ENCODE measurements at places on chromosomes 6 and 20. TPM values are rescaled to one million over a fixed set of nuclear protein-coding genes. Genes with fewer than 3 reads are reported as not detected.

The MAFB gene
- 55.0 TPM for total RNA-seq

The NHLRC1 gene
- 1.6 TPM for total RNA-seq

DNA sequence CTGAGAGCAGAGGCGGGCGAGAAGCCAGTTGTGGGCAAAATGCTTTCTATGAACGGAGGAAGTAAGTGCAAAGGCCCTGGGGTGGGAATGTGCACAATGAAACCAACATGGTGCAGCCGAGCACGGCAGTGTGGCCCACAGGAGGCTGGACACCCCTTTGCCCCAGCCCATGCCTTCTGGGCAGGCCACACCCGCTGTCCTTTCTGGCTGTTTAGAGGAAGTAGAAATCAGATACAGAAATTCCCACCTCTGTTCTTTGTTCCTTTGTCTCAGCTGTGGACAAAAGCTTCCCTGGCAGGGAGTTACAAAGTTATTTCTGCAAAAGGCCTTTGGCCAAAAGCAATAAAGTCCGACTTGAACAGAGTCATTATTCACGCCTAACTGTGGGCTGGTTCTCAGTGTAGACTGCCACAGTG lies 11.9 kb downstream of the SULF2 start:
- H3K36me3 ChIP-seq, result no peaks in the 10 kb centered on the region
- H3K4me1 ChIP-seq, result no peaks in the 10 kb centered on the region
- no peak overlapping the region for H3K27ac ChIP-seq
- H3K27me3 ChIP-seq, result no peaks in the 10 kb centered on the region
- no peak overlapping the region for H3K4me3 ChIP-seq

- peaks cover 3% of the 10 kb centered on the region for H3K36me3 ChIP-seq
- H3K27ac ChIP-seq, result no peak overlapping the region
- DNase-seq, result no peak
- H3K4me3 ChIP-seq, result no peak overlapping the region
Measured at GRCh38 chr20:58237318-58238132, 9.1 kb upstream of the ANKRD60 start.

GRCh38 chr6:33411632-33412005 lies 805 bp downstream of the PHF1 start:
- peak overlapping the region; percentile 79 for H3K4me3 ChIP-seq
- no peaks in the 10 kb centered on the region for H3K27me3 ChIP-seq
- H3K27ac ChIP-seq, result peak overlapping the region; percentile 81
- DNase-seq, result no peak
- H3K4me1 ChIP-seq, result no peaks in the 10 kb centered on the region

GRCh38 chr6:32191696-32192607 lies 491 bp downstream of the GPSM3 start:
- H3K36me3 ChIP-seq, result no peaks in the 10 kb centered on the region
- no peak overlapping the region for H3K27ac ChIP-seq
- H3K4me1 ChIP-seq, result no peaks in the 10 kb centered on the region
- DNase-seq, result no peak

GRCh38 chr20:2152317-2152716 lies 50.7 kb downstream of the STK35 start:
- DNase-seq, result no peak
- no peaks in the 10 kb centered on the region for H3K4me1 ChIP-seq
- H3K36me3 ChIP-seq, result no peaks in the 10 kb centered on the region
- H3K4me3 ChIP-seq, result no peak overlapping the region
- H3K27ac ChIP-seq, result no peak overlapping the region
- H3K27me3 ChIP-seq, result no peaks in the 10 kb centered on the region

DNA sequence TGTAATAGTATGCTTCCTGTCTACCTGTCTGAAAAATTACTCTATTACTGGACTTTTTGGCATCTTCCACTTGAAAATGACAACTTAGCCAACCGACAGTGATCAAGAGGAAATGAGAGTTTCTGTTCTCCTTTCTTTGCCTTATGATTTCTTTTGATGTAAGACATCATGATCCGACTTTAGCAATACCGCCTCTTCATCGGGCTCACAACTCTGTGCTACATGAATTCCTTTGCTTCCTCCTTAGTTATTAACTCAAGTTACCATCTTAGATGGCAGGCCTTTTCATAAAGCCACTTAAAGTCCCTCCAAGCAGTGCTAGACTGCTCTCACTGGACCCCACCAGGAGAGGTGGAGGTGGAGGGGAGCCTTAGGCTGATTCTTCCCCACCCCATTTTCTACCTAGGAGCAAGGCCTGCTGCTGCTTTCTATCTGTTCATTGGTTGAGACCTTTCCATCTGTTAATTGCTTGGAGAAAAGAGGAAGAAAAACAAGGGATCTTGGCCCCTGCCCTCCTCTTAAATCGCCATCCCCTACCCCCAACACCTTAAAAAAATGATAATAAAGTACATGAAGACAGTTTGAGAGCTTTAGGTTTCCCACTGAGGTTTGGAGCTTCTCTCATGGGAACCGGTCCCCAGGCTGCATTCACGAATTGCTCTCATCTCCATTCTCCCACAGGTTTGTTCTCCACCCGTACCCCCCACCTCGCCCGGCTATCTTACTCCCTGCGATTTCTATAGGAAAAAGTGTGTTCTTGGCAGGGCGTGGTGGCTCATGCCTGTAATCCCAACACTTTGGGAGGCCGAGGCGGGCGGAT lies 21.6 kb upstream of the MCM3 start:
- H3K27ac ChIP-seq, result peak overlapping the region; percentile 88
- H3K36me3 ChIP-seq, result no peaks in the 10 kb centered on the region
- H3K4me3 ChIP-seq, result no peak overlapping the region
- H3K4me1 ChIP-seq, result no peaks in the 10 kb centered on the region
- DNase-seq, result no peak
- no peaks in the 10 kb centered on the region for H3K27me3 ChIP-seq
